ENCODE measurements at places on chromosomes 6 and 20.

- DNase-seq: no peak
These were observed 104.3 kb downstream of the SULF2 start for GRCh38 chr20:47680804-47681529.

- peak; percentile 31 for DNase-seq
These were observed 38.6 kb downstream of the KIAA0408 start for GRCh38 chr6:127420556-127420955.

- DNase-seq: no peak
These were observed 37.0 kb downstream of the MTFR2 start for GRCh38 chr6:136213012-136213539.

- no peak for DNase-seq
These were observed 184.5 kb upstream of the TCF21 start for GRCh38 chr6:133704371-133704770.

DNA sequence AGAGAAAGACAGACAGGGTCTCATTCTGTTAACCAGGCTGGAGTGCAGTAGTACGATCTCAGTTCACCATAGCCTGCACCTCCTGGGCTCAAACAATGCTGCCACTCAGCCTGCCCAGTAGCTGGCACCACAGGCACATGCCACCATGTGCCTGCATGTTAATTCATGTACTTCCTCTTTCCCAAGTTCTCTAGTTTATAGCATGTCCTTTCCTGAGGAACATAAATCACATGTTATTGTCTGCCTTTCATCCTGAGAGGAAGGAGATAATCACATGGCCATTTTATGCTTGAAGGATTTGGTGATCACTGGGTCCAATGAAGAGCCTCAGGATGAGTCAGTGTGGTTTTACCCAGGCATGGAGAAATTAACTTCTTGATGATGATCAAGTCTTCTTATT is 47.9 kb downstream of the COL11A2 start:
- DNase-seq: no peak

DNA sequence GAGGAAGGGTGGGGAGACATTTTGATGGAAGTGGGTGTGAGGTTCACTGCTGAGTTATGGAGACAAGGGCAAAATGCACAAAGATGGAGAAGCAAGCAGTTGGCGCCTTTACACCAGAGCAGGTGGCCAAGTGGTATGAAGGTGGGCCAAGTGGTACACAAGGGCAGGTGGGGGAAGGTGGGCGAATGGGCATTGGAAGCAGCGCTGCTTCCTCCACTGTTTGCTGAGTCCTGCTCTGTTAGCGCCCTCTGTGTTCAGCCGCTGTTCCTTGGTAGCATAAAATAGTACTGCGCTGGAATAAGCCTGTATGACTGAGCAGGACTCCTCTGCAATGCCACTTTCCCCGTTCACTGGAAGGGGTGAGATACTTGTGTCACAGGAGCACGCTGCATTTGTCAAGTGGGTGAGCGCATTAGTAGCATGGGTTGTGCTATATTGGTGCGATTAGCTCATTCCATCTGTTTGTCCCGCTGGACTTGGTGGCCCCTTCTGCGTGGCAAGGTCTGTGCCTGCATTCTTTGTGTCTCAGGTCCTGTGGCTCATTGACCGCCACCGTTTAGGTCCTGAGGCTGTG is 116.4 kb downstream of the TOX2 start:
- no peak for DNase-seq

DNA sequence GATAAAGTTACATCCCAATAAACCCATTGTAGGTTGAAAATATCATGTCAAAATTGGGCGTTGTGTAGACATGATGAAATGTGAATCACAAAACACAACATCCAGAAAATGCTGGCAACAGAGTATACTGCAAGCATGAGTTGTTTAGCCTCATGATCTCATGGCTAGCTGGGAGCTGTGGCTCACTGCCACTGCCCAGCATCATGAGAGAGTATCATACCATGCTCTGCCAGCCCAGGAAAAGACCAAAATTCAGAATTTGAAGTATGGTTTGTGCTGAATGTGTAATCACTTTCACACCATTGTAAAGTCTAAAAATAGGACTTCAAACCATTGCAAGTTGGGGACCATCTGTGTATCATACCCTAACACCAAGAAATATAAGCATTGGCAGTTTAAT is 45.2 kb upstream of the SMAP1 start:
- no peak for DNase-seq

- no peak for DNase-seq
These were observed 81.7 kb downstream of the QKI start for GRCh38 chr6:163496205-163496604.

- DNase-seq: no peak
These were observed 518.6 kb downstream of the BMP2 start for GRCh38 chr20:7285918-7286556.

GRCh38 chr6:99350573-99350972 is 1.1 kb upstream of the FAXC start:
- no peak for DNase-seq

- DNase-seq: no peak
These were observed 242.5 kb downstream of the PREX1 start for GRCh38 chr20:48585061-48585870.

GRCh38 chr6:80186082-80186481 is 79.6 kb downstream of the BCKDHB start:
- no peak for DNase-seq

DNA sequence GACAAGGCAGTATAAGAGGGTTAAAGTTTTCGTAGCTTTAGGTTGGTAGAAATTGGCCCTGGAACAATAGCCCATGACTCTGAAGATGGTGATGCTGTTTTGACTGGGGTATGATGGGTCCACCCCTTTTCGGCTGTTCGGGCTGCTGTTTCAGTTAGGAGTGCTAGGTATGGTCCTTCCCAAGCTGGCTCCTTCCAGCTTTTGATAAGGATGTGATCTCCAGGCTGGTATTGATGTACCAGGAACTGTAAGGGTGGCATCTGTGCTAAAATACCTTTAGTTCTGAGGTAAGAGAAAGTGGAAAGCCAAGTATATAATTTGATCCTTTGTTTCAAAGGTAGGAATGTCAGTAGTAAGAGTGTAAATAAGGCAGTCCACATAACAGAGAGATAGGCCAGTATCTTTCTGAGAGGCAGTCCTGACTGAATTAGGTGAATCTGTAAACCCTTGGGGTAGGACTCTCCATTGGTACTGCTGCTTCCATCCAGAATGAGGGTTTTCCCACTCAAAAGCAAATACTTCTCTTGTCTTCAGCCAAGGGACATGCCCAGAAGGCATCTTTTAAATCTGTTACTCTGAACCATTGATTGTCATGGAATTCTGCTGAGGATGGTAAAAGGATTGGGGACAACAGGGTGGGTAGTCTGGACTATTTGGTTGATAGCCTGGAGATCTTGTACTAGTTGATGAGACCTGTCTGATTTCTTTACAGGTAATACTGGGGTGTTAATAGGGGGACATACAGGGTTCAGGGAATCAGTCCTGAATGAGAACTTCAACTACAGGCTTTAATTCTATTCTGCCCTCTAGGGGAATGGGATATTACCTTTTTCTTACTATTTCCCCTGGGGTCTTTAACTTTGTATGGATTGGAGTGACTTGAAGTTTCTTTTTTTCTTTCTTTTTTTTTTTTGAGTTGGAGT is 6.1 kb upstream of the ZNFX1 start:
- no peak for DNase-seq

DNA sequence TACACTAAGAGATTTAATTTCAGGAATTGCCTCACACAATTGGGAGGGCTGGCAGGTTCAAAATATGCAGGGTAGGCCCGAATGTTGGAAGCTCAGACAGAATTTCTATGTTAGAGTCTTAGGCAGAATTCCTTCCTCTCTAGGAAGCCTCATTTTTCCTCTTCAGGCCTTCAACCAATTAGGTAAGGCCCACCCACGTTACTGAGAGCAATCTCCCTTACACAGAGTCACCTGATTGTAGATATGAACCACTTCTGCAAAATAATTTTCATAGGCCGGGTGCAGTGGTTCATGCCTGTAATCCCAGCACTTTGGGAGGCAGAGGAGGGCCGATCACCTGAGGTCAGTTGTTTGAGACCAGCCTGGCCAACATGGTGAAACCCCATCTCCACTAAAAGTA is 50.2 kb upstream of the HIVEP1 start:
- DNase-seq: no peak

GRCh38 chr6:153698001-153698400 is 341.0 kb upstream of the OPRM1 start:
- no peak for DNase-seq

- DNase-seq: no peak
These were observed 29.7 kb downstream of the CEBPB start for GRCh38 chr20:50220093-50220893.

DNA sequence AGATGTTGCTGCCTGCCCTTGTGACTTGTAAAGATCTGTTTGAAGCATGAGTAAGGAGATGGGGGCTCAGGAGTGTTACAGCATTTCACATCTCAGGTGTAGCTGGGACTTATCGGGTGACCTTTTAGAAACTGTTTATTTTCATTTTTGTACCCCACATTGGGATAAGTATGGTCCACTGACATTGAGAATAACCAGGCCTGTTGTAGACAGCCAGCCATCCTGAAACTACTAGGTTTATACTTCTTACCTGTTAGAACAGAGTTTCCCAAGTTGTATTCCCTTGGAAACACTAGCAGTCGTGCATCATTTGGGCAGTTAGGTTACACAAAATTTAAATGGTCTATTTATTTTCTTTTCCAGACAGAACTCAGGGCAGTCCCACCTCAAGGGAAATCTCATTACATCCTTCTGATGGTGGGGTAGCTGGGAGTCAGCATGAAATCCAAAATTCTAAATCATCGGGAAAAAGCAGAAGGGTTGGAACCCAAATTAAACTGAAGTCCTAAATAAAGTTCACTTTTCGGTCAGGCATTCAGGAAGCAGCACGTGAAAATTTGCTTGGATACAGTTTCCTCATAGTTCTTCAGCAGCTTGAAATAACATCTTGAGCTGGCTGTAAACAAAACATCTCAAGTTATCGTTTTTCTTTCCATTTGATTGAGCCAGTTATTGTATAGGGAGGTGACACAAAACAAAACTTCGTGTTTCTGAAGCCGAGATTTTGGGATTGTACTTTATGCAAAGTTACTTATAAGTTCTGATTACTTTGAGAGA is 30.5 kb downstream of the FOXO3 start:
- DNase-seq: no peak

DNA sequence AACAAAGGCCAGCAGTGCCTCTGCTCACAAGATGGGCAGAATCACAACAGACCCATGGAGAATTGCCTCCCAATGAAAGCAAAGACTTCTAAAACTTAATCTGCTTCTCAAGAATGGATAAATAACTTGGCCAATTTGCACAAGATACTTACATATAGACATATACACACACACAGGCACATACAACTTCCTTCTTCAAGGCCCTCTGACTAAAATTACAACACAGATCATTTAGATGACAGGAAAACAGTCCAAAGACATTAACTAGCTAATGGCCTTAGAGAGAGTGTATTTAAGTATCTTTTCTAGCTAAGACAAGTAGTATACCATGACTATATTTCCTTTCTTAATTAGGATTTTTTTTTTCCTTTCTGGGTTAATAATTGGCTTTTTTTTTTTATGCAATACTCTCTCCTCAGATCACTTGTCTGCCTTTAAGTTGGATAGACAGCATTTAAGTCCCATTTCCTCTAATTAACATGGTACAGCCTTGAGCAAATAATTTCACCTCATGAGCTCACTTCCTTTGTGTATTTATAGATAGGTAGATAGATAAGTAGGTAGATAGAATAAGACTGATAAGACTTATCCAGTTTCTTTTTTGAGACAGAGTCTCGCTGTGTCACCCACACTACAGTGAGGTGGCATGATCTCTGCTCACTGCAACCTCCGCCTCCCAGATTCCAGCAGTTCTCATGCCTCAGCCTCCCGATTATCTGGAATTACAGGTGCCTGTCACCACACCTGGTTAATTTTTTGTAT is 70.0 kb downstream of the NRSN1 start:
- no peak for DNase-seq

DNA sequence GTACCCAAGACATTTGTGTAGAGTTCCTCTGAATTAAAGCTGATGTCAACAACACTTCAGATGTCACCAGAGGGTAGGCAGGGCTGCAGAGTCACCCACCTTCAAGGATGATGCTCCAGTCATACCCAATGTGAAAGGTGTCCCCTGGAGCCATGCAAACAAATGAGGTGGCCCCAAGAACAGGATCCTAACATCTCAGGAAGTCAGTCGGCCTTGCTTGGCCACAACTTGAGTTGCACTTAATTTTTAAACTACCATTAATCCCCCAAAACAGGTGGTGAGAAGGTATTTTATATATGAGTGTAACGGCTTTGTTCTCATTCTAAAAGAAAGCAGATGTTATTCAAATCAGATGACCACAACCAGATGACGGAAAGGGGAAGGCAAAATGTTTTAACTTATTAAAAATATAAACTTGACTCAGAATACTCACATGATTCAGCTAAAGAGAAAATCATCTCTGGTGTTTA is 21.1 kb upstream of the SERPINB1 start:
- DNase-seq: no peak

DNA sequence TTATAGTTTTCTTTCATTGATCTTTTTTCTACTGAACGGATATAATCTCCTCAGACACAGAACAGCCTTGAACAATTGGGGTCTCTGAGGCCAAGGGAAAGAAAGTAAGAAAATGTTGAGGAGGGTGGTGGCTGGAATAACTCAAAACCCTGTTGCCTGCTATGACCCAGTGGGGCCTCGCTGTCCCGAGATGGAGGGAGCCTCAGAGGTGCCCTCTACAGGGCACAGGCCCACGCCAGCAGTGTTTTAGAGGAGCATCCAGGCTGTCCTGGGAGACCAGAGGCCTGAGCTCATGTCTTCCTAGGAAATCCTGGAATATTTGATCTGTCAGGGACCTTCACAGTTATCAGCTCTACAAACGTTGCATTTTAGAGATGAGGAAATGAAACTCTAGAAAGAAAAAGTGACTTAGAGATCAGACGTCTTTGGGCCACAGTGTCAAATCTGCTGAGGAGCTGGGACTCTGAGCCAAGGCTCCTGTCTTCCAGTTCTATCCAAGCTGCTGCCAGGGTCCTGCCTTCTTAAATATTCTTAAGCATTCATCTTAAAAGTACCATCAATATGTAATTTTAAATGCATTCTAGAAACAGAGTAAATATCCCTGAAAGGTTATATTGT is 26.3 kb downstream of the ALDH5A1 start:
- peak; percentile 3 for DNase-seq

- no peak for DNase-seq
These were observed 54.3 kb upstream of the GMPR start for GRCh38 chr6:16184129-16184528.

DNA sequence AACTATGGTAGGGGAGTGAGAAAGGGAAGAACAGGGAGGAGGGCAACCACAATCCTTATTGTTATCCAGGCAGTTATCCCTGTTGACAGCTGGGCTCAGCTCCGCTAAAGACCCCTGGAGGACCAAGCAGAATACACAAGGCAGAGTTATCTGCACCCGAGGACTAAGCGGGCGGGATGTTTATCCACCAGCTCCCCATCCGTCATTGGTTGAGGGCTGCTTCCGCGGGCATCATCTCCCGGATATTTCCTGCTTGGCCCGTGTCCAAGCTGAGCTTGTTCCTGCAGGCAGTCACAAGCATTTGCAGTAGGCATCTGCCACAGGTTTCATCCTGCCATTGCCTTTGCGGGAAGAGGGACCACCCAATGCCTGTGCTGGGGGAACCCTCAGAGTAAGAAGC is 102.1 kb downstream of the DLGAP4 start:
- no peak for DNase-seq

GRCh38 chr20:36008461-36009035 is 40.2 kb downstream of the CNBD2 start:
- DNase-seq: no peak

- DNase-seq: no peak
These were observed 74.6 kb upstream of the THBS2 start for GRCh38 chr6:169328112-169328801.
